Ureter (tissue), 1 donor: ENCODE measurements at places on chromosomes 11 and 22. TPM values are rescaled to one million over a fixed set of nuclear protein-coding genes. Genes with fewer than 3 reads are reported as not detected.

DNA sequence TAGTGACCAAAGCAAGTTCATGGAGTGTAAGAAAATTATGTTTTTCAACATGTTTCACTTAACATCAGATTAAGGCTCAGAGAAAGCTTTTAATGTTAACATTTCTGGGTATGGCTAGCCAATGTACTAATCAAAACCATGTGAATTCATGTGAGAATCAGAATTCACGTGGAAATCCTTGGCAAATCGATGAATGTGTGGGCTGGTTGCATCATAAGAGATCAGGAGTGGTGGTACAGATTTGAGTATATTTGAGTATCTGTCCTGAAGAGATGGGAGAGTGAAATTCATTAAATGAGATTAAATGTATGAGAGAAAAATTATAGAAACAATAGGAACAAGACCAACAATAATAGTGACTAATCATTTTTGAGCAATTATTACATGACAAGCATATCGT is 638.6 kb upstream of the ANO5 start:
- no peak for DNase-seq

GRCh38 chr11:123255909-123256308 is 60.9 kb upstream of the CLMP start:
- no peak for DNase-seq

- no peak for DNase-seq
Observed at GRCh38 chr11:120303004-120303637, 22.0 kb upstream of the TLCD5 start.

DNA sequence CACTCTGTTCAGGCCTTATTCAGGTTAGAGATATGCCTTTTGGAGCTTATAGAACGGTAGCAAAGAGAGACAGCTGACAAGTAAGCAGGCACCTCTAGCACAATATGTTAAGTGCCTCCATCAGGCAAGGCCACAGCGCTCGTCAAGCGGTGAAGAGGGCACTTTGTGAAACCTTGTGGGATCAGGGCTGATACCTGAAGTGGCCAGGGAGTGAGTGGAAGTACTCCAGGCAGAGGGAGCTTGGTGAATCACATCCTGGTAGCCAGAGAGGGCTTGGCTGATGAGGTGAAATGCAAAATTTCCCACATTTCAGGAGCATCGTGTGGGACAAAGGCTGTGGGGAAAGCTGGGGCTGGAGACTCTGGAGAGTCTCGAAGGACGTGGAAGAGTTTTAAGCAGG is 87.4 kb downstream of the PKNOX2 start:
- no peak for DNase-seq

DNA sequence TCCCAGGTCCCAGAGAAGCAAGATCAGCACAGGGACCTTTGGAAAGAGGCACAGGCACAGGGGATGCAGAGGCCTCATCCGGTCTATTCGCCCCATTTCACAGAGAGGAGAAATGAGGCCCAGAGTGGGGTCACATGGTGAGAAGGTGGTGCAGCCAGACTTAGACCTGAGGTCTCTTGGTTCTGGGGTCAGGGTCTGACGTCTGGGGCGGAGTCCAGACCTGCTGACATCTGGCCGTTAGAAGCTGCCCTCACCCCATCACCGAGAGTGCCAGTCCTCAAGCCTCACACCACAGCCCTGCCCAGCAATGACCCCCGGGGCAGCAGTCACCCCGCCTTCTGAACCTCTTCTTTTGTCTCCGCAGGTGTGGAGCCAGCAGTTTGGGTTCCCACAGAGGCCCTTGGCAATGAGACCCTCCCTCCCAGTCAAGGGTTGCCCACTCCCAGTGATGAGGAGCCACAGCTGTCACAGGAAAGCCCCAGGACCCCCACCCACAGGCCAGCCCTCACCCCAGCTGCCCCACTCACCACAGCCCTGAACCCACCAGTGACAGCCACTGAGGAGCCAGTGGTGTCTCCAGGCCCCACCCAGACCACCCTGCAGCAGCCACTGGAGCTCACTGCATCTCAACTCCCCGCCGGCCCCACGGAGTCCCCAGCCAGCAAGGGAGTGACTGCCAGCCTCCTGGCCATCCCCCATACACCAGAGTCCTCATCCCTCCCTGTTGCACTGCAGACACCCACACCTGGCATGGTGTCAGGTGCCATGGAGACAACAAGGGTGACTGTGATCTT is 62.4 kb downstream of the OTOG start:
- no peak for DNase-seq

GRCh38 chr11:112972399-112973145 is 11.4 kb downstream of the NCAM1 start:
- DNase-seq = no peak

GRCh38 chr22:43851058-43851978 is 11.0 kb downstream of the SULT4A1 start:
- DNase-seq = no peak

GRCh38 chr11:64231546-64231945 is 1.2 kb downstream of the DNAJC4 start:
- no peak for DNase-seq

DNA sequence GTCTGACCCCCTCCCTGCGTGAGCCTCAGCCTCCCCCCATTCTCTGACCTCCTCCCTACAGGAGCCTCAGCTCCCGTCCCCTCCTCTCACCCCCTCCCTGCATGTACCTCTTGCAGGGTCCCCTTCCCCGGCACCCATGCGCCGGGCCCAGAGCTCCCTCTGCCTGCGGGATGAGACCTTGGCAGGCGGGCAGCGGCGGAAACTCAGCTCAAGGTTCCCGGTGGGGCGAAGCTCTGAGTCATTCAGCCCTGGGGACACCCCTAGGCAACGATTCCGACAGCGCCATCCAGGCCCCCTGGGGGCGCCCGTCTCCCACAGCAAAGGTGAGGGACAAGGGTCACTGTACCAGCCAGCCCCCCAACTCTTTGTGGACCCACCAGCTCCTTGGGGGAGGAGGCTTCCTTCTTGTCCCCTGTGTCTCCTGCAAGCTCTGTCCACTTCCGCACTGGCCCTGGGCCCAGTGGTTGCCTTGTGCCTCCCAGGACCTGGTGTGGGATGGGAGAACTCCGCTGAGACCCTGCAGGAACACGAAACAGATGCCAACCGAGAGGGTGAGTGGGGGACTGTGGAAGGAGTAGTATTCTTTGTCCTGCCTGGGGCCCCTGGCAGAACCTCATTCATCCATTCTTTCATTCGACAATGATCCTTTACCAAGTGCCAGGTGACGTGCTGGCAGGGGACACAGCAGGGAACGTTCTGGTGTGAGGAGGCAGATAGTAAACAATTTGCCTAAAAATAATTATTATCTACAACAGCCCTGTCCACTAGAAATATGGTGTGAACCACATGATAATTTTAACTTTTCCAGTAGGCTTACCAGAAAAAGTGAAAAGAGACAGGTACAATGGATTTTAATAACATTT is 3.7 kb upstream of the RPS6KA4 start:
- peak; percentile 86 for DNase-seq

GRCh38 chr22:24977370-24978221 is 25.1 kb downstream of the KIAA1671 start:
- DNase-seq = peak; percentile 71

DNA sequence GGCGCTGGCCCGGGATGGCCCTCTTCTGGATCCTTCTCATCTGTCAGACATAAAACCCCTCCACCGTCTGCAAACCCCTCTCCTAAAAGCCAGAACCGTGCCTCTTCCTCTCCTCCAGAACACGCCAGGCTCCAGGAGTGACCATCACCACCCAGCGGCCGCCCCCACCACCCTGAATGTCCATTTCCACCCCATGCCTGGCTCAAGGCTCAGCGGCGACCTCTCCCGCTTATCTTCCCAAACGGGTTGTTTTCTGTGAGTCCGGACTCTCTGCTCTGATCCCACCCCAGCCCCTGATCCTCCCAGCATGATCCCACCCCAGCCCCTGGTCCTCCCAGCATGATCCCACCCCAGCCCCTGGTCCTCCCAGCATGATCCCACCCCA is 37.6 kb downstream of the CELSR1 start:
- DNase-seq = no peak

GRCh38 chr11:121634889-121635288 is 182.1 kb upstream of the SORL1-AS1 start:
- no peak for DNase-seq

DNA sequence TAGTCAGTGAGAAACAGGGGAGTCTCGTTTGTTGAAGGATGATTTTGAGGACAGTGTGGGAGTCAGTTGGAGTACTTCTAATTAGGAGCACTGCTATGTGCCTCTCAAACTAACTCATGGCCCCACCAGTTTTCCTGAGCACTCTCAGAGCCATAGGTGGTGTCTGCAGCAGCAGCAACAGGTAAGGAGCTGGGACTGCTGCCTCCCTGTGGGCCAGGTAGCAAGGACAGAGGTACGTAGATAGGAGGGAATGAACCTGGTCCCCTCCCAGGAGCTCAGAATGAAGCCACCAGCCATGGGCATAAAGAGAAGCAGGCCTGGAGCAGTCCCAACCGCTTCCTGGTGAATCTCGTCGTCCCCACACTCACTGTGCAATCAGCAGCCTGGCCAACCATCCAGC is 183.4 kb downstream of the BUD13 start:
- DNase-seq = no peak

- no peak for DNase-seq
Observed at GRCh38 chr11:521177-521688, 14.1 kb downstream of the HRAS start.

DNA sequence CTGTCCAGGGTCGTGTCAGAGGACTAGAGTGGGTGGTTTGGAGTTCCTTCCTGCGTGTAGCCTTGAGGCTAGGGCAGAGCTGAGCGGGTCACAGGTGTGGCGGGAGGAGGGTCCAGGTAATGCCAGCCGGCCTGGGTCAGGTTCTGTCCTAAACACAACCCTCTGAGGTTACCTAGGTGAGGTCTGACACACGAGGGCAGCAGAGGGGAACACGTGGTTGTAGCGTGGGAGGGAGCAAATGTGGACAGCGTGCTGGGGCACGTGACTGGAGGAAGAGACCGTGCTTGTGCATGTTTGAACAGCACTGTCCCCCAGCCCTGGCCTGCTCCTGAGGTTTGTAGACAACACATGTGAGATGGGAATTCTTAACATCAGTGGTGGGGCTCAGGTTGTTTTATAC is 13.1 kb downstream of the MOV10L1 start:
- DNase-seq = no peak

GRCh38 chr11:124113890-124114289 is 1.4 kb upstream of the VWA5A start:
- peak; percentile 44 for DNase-seq

DNA sequence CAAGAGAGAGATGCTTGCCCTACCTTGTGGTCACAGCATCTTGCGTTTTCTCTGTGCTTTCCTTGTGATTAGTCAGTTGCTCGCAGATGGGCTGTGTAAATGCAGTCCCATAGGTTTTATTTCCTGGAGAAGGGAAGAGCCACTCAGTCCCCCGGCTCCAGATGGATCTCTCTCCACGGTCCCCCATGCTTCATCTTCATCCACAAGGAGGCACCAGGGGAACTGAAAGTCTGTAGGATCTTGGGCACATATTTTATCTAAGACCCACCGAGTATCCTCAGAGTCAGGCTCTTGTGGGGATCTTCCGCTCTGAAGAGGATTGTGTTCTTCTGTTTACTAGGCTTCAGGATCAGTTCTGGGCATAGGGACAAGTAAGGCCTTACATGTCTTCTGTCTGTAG is 66.8 kb upstream of the E2F8 start:
- DNase-seq = no peak

- DNase-seq = no peak
Observed at GRCh38 chr11:128570632-128571031, 16.7 kb downstream of the ETS1 start.

- DNase-seq = no peak
Observed at GRCh38 chr22:45968751-45969413, 8.1 kb downstream of the WNT7B start.

DNA sequence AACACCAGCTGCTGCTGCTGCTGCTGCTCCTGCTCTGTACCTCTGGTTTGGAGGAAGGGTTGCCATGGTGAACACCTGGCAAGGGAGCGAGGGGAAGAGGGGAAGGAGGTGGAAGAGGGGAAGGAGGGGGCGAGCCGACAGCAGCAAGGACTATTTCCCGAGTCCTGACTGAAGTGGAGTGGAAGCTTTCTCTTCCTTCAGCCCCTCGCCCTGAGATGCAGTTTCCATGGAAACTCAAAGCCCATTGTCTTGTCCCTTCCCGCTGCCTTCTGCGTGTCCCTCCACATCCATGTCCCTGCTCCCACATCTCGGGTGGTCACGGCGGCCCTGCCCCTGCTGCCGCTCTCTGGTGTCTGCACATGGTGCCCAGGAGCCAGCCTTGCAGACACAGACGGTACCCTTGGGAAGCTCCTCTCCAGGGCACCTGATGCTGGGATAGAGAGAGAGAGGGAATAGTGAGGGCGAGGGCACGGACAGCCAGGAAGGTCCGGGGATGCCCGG is 28.6 kb downstream of the FAM83F start:
- no peak for DNase-seq

DNA sequence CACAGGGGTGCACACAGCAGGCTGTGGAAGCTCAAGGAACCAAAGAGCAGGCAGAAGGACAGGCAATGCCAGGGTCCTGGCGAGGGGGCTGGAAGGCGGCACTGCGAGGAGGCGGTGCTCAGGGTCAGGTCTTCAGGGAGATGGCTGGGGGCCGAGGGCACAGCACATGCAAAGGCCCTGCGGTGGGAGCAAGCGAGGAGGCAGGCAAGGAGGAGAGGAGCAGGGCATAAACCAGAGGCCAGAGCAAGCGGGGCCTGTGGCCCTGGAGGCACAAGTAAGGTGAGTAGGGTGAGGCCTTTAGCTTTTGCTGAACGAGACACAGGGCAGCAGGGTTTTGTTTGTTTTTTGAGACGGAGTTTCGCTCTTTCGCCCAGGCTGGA is 126.9 kb downstream of the ARHGAP8 start:
- DNase-seq = no peak

GRCh38 chr11:34300926-34301295 is 56.9 kb downstream of the ABTB2 start:
- no peak for DNase-seq

- no peak for DNase-seq
Observed at GRCh38 chr11:2575591-2576051, 124.2 kb downstream of the KCNQ1OT1 start.

- no peak for DNase-seq
Observed at GRCh38 chr11:110086892-110087309, 6.3 kb upstream of the ZC3H12C start.

- no peak for DNase-seq
Observed at GRCh38 chr11:44775366-44775984, 48.7 kb downstream of the TSPAN18 start.

BARX2 gene
- 0.55 TPM for total RNA-seq

HEPHL1 gene
- not detected for total RNA-seq

CREB3L1 gene
- total RNA-seq = 39.6 TPM

SOX10 gene
- total RNA-seq = 1.0 TPM

TRMT2A gene
- total RNA-seq = 81.8 TPM

IGF2 gene
- total RNA-seq = 61.1 TPM

TRPM5 gene
- total RNA-seq = 0.60 TPM

GSC2 gene
- not detected for total RNA-seq

PDGFD gene
- 3.4 TPM for total RNA-seq

OR10D3 gene
- not detected for total RNA-seq

ACR gene
- total RNA-seq = 1.7 TPM

P2RY2 gene
- 20.2 TPM for total RNA-seq
